ENCODE measurements at places on chromosomes 2 and 18.

GRCh38 chr2:237927986-237928385 is 38.8 kb upstream of the UBE2F start:
- DNase-seq, result no peak

GRCh38 chr18:58216071-58216481 is 172.1 kb downstream of the NEDD4L start:
- peak; percentile 75 for DNase-seq

DNA sequence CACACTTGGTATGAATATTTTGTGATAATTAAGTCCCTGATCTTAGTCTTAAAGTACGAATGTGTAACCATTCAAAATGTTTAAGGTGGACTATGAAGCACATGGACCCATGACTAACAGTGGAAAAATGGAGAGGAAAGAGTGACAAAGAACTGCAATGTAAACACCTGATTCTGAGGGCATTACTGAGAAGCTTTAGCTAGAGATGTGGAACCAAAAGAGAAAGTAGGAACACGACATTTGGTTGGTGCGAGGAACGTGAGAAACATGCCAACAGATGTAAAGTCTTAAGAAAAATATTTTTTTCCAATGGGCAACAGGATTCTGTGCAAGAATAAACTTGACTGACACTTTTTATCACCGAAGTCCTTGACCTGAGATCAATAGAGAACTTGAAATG is 1618.6 kb downstream of the DPP10 start:
- DNase-seq, result no peak

GRCh38 chr2:241354668-241355658 is 1.1 kb upstream of the FARP2 start:
- peak; percentile 87 for DNase-seq

- DNase-seq, result no peak
Measured at GRCh38 chr2:105929516-105929915, 184.8 kb downstream of the NCK2 start.

DNA sequence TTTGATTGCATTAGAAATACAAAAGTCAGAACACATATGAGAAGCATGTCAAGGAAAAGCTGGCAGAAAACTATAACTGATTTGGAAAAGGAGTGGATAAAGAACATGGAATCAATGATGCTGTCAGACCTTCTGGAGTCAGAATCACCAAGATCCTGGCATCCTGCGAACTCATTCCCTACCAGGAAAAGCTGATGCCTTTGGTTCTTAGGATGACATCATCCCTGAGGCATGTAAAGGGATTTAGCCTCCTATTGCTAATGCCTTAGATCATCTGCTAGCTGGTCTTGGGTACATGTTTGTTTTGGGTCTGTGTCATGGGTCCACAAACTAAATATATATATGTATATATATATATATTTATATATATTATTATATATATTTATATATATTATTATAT is 680.7 kb downstream of the EPHA4 start:
- peak; percentile 73 for DNase-seq

- DNase-seq, result no peak
Measured at GRCh38 chr2:151862700-151863099, 34.5 kb upstream of the ARL5A start.

- DNase-seq, result peak; percentile 86
Measured at GRCh38 chr2:159290289-159290907, 3.9 kb upstream of the WDSUB1 start.

GRCh38 chr2:173371023-173371422 is 16.4 kb downstream of the CDCA7 start:
- no peak for DNase-seq

GRCh38 chr2:28649481-28650265 is 102.0 kb upstream of the PPP1CB start:
- DNase-seq, result peak; percentile 75

- no peak for DNase-seq
Measured at GRCh38 chr2:151482171-151482725, 72.5 kb downstream of the RIF1 start.

DNA sequence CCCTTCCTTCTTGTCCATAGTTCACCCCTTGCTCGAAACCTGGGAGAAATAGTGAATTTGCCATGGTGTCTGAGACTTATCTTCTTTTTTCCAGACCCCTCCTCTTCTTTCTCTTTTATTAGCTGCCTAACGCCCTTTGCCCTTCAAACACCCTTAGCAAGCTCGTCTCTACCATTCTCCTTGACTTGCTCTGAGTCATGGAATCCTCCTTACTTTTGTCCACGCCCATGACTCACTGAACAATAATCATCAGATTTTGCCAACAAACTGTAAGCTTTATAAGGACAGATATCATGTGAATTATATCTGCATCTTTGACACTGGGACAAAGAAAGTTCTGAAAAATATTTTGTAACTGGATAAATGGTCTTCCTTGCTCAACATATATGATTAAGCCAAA is 67.1 kb upstream of the CNTNAP5 start:
- DNase-seq, result peak; percentile 52

DNA sequence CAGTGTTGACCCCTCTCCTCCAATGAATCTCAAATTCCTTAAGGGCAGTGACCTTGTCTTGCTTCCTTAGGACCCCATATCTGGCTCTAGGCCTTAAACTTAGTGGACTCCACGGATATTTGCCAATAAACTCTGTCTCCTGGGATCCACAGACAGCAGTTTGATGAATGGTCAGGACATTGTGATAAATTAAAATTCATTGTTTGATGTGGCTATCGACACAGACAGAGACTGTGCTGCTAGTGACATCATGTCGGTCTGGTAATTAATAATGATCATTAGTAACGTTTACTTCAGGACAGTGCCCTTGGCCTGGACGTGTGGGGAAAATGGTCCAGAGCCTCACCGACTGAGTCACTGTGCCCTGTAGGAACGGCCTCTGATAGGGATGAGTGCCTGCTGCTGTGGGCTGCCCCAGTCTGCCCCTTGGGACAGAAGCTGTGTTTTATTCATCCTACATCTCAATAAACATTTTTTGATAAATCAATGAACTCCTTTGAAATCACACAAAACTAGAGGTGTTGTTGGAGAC is 5.2 kb upstream of the SLC35F6 start:
- peak; percentile 44 for DNase-seq

- no peak for DNase-seq
Measured at GRCh38 chr2:200968162-200968561, 4.7 kb upstream of the ORC2 start.

DNA sequence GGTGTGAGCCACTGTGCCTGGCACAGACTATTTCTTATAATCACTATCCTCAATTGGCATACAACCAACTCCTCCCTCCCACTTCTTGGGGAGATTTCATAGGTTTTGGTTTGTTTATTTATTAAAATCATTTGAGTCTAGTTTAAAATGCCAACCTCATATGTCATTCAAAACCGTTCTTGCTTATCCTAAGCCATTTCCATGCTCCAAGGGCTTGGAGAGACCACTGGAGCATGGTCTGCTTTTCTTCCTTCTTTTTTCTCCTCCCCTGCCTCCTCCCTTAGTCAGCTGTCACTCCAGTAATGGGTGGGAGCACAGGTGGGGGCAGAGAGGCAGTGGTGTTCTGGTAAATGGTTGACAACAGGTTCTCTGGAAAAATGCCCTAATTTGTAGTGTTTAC is 20.4 kb upstream of the KCNS3 start:
- no peak for DNase-seq

DNA sequence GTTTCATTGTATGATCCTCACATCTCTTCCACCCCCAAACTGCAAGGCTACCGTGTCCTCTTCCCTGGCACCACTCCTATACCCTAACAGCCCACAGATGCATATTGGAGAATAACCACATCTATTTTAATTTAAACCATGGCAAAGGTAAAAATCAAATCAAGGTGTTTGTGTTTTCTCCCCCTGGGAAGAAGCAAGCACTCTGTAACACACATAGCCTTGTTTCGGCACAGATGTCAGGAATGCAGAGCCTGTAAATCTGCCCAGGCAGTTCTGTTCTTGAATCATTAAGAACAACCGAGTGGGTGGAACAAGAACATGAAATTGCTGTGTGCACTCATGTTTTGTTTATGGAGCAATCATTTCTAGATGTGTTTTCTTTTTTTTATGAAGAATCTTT is 6.8 kb upstream of the COX7A2L start:
- DNase-seq, result no peak

DNA sequence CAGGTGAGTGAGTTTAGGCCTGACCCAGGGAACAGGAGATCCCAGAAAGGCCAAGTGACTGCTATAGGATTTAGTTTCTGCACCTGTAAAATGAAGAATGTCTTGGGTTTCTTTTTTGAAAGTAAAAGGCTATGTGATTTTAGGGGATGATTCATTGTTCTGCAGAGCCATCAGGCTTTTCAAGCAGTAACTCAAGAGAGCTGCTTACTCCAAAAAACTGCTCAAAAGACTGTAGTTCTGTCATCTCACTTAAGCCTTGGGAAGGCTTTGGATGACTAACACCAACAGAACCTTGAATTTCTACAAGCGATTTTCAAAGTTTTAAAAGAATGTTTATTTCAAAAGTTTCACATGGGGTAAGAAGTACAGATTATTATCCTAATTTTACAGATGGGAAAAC is 165.1 kb downstream of the HAUS1 start:
- no peak for DNase-seq

- DNase-seq, result peak; percentile 26
Measured at GRCh38 chr2:199302851-199303250, 154.9 kb downstream of the SATB2 start.

DNA sequence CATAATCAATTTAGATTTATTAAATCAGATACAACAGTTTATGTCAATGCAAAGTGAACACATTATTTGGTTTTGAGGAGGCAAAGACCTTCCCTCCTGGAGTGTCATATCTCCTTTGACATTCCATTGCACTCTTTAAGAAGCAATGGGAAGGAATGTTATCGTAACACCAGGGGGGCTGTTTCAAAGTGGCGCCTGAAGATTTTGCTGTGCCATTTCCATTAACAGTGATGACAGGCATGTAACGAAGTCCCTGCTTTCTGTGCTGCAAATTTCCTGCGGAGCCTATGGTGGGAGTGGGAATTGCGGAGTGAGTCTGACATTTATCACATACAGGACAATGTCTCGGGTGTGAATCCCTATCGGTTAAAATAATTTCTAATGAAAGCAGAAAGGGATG is 499.6 kb upstream of the RAB6C start:
- no peak for DNase-seq

- no peak for DNase-seq
Measured at GRCh38 chr18:77905449-77906055, 655.9 kb downstream of the GALR1 start.

GRCh38 chr18:76445741-76446232 is 49.3 kb downstream of the ZNF516 start:
- peak; percentile 30 for DNase-seq

GRCh38 chr2:215797676-215798075 is 215.7 kb downstream of the MREG start:
- DNase-seq, result no peak

DNA sequence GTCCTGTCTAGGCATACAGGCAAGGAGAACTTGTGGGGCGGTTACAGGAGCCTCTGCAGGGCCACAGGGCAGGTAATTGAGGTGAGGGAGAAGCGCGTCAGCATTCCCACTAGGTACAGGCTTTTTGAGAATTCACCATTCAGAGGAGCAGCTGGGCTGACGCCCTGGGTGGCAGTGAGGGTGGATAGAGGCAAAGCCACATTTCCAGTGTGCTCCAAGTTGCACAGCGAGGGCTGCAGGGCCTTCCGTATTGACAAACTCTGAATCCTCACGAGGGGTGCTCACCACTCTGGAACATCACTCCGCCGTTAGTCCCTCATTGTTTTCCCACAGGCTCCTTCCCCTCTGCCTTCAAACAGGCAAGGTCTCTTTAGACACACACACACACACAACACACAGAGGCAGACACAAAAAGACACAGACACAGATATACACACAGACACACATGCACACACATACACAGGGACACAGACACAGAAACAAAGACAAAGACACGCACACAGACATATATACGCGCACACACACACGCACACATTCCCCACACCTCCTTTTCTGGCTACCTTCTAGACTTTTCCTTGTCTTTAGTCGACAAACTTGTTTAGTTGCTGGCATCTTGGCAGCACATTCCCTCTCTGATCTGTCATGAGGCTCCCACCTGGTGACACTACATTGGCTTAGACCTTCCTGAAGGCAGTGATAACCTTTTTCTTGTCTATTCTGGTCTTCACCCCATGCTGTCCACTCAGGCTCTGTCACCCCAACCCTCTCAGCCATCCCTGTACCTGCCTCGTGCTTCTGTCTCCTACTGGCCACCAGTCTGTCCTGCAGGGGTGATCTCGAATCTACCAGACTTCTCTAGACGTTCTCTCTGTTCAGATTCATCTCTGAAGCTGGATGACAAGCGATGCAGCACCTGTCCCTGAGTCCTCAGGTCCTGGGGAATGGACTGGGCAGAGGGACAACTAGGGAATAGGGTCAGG is 136.8 kb downstream of the ALPK2 start:
- no peak for DNase-seq

- DNase-seq, result no peak
Measured at GRCh38 chr18:46711444-46711863, 45.4 kb downstream of the ST8SIA5 start.

DNA sequence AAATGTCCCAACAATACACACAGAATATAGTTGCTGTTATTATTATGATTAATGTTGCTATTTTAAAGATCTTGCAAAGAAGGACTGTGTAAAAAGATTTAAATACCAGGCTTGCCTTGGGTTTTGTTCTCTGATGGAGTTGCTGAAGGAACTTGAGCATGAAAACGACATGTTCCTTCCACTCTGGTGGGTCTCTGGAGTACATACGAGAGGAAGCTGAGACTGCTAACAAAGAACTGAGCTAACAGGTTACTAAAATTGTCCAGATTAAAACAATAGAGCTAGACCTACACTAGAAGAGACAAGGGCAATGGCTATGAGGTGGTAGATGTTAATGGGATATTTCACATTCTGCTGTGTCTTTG is 612.2 kb downstream of the TSN start:
- DNase-seq, result no peak

- DNase-seq, result no peak
Measured at GRCh38 chr18:46910856-46911255, 6.5 kb downstream of the PIAS2 start.

GRCh38 chr2:150224321-150224720 is 263.1 kb downstream of the RND3 start:
- no peak for DNase-seq

GRCh38 chr18:48545757-48546321 is 7.0 kb downstream of the CTIF start:
- peak; percentile 83 for DNase-seq

DNA sequence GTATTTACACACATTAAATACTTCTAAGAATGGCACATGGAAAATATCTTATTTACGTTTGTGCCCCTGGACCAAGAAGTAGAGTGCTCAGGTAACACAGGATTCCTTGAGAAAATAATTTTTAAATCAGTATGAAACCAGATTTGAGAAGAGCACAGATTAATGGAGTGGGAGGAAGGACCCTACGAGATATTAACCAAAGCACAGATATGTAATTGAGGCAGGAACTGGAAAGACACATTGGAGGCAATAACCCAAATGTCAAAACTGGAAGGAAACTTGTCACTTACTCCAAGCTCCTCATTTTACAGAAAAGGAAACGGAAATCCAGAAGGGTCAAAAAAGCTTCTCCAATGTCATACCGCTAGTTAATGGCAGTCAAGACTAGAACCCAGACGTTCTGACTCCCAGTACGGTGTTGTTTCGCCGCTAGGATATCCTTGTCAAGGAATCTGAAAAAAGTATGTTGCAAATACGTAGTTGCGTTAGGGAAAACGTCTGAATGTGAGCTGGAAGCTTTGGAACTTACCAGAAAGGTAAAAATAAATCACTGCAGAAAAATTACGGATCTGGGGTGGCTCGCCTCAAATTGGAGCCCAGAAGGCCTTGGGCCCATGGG is 634 bp downstream of the MTIF2 start:
- DNase-seq, result peak; percentile 13

- DNase-seq, result no peak
Measured at GRCh38 chr2:42953216-42953615, 160.8 kb upstream of the HAAO start.

GRCh38 chr2:16046649-16047048 is 106.3 kb downstream of the MYCN start:
- no peak for DNase-seq

All from ELR (cell line).